ENCODE measurements at places on chromosomes 3 and 15.

DNA sequence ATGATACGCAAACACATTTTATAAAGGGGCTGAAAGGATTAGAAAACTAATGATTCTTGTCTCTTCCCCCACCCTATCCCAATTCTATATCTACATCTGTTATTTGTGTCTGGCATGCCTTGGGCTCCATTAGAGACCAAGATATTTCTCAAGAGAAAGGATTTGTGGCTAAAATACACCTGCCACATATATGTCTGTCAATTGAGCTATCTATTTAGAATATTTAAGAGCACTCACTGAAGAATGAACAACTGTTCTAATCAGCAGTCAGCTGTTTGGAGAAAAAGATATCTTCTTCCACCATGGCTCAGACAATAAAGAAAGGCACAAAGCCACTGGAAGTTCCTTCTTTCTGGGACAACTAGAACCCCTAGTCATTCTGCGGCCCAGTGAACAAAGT is 61.7 kb upstream of the LRRN1 start:
- no peak for DNase-seq

DNA sequence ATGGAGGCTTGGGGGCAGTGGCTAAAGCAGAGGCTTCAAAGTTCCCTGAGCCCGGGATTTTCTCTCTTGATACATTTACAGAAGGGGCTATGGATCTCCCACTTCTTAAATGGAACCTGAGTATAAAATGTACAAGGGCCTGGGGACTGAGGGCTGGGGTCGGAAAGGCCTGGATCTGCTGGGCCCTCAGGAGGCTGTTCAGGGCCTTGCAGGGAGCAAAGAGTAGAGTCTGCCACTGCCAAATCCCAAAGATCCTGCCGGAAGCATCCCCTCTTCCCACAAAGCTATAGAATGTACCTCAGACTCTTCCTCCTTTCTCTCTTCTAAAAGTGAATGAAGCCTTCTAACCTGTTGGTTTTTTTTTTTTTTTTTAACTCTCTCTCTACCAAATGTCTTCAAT is 59.8 kb upstream of the ARHGEF3 start:
- no peak for DNase-seq

GRCh38 chr3:38347421-38348200 is 1.0 kb downstream of the XYLB start:
- no peak for DNase-seq

DNA sequence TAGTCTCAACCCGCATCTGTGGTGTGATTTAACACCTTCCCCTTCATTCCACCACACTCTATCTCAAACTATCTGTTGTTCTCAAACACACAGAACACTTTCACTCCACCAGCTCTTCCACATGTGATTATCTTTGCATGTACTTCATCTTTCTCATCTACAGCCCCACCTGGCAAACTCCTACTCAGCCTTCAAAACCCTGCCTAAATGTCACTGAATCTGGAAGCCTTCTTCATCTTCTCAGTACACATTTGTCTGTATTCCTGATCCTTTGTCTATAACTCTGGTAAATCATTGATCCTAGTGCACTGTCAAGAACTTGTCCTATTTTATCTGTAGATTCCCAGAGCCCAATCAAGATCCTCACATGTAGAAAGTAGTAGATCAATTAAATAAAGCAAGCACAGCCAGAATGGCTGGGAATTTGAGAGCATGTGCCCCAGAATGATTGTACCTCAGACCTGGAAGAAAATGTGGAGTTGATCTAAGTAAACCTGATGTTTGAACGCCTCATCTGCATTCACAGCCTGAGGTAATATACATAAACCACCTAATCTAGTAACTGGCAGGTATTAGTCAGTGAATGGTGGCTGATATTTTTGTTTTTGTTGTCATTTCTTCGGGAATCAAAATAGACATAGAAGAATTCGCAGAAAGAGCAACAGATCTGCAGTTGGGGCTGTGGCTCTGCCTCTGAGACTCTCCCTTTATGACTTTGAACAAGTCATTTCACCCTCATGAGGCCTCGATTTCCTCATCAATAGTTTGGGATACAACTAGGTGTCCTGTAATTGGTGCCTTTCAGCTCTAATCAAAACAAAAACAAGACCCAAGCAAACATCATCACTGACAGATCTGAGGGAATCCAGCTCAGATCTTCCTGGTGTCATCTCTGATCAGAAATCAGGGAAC is 28.0 kb upstream of the MAGEF1 start:
- no peak for DNase-seq

- no peak for DNase-seq
These were observed 667 bp upstream of the ACOX2 start for GRCh38 chr3:58537412-58538301.

DNA sequence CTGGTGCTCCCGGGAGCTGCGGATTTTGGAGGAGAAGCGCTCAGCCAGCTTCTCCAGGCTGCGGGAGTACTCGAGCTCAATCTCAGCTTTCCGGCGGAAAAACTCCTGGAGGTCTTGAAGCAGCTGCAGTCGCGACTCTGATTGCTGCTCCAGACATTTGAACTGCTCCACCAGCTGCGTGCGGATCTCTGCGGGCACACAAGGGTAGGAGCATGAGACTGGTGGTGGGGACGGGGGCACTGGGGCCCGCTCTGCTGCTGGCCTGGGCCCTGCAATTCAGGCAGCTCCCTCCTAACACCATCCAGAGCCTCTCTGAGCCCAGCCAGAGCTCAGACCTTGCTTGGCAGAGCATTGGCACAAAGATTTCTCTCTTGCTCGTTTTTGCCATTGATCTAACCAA is 124.7 kb downstream of the SRGAP3 start:
- no peak for DNase-seq

DNA sequence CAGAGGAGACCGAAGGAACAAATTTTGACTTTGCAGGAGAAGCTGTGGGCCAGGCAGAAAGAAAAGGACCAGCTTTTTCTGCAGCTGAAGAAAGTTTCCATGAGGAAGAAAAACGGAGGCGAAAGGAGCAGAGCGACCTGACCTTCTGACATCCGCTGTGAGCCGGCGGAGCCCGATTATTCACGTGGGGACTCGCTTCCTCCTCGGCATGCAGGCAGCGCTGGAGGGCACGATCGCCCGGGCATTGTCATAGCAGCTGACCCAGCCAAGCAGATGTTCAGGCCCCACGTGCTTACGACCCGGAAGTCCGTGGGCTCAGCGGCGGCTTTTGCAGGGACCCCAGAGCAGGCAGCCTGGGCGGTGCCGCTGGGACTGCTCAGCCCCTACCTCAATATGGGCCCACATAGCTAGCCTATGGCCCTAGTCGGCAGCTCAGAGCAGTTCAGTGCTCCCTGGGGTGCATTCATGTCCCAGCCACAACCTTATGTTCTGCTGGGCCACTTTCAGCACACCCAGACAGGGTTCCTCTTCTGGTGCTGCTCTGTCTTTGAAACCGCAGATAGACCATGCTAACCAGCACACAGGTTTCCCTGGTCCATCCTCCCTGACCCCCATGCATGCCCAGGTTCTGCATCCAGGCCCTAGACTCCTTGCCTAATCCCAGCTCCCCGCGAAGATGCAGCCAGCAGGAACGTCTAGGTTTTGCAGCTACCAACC is 10.5 kb upstream of the EIF4A2 start:
- peak; percentile 59 for DNase-seq

GRCh38 chr15:25700916-25701315 is 162.2 kb downstream of the ATP10A start:
- DNase-seq = no peak

GRCh38 chr3:138195481-138195880 is 8.4 kb downstream of the ARMC8 start:
- DNase-seq = no peak

- no peak for DNase-seq
These were observed 130.7 kb downstream of the LPP start for GRCh38 chr3:188284455-188285212.

- DNase-seq = no peak
These were observed 189.8 kb downstream of the RYR3 start for GRCh38 chr15:33500432-33501195.

- no peak for DNase-seq
These were observed 597.8 kb downstream of the FGF12 start for GRCh38 chr3:192129586-192129985.

- no peak for DNase-seq
These were observed 11.7 kb upstream of the TCF12 start for GRCh38 chr15:56906766-56907165.

- peak; percentile 42 for DNase-seq
These were observed 5.9 kb downstream of the FLNB start for GRCh38 chr3:58013973-58014649.

DNA sequence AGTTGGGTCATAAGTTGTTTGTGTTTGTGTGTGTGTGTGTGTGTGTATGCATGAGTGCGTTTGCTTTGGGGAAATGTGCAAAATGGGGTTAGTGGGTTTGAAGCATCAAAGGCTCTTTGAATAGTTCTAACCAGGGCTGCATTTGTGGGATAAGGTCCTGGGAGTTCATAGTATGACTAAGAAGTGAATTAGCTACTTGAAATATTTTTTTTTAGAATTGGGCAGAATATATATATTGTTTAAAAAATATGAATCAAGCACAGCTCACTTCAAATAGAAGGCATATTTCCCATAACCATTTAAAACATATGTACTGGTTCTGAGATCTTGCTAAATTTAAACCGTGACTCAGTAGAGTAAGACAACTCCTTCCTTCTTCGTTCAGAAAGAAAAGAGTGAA is 43.1 kb downstream of the IGF2BP2 start:
- no peak for DNase-seq

DNA sequence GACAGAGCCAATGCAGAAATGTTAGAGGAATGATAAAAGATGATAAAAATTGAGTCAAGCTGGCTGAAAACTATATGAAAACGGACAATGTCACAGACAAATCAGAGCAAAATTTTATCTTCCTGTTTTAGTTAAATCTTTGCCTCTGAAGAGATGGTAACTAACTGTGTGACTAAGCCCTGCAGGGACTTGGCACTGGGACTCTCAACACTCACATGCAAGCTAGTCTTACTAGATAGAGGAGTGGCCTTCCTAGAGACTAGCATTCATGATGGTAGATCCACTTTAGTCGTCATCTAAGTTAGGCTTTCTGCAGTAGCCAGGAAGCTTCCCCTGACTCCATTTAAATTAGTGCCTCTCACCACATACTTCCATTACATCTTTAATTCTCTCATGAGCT is 4.1 kb downstream of the CCDC191 start:
- no peak for DNase-seq

DNA sequence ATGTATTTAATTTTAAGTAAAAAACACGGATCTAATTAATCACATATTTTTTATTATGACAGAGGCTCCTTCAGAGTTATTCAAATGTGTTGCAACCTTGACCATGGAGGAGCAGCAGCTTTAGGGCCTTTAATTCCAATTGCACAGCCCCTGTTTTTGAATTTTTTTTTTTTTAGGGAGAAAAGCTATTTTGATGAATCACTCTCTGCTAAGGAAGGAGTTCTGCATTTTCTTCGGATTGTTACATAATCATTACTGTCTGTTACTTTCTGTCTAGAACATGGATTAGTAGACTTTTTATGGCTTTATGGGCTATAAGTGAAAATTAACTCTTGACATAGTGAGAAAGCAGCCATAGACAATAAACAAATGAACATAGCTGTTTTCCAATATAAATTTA is 90.8 kb downstream of the MCTP2 start:
- DNase-seq = no peak

DNA sequence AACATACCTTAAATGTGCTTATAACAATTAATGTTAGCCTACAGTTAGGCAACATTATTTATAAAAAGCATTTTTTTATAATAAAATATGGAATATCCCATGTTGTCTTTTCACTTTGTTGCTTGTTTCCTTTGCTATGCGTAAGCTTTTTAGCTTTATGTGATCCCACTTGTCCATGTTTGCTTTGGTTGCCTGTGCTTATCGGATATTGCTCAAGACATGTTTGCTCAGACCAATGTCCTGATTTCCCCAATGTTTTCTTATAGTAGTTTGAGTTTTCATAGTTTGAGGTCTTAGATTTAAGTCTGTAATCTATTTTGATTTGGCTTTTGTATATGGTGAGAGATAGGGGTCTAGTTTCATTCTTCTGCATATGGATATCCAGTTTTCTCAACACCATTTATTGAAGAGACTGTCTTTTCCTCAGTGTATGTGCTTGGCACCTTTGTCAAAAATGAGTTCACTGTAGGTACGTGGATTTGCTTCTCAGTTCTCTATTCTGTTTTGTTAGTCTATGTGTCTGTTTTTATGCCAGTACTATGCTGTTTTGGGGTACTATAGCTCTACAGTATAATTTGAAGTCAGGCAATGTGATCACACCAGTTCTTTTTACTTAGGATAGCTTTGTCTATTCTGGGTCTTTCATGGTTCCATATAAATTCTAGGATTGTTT is 592.7 kb upstream of the SEMA6D start:
- DNase-seq = no peak

DNA sequence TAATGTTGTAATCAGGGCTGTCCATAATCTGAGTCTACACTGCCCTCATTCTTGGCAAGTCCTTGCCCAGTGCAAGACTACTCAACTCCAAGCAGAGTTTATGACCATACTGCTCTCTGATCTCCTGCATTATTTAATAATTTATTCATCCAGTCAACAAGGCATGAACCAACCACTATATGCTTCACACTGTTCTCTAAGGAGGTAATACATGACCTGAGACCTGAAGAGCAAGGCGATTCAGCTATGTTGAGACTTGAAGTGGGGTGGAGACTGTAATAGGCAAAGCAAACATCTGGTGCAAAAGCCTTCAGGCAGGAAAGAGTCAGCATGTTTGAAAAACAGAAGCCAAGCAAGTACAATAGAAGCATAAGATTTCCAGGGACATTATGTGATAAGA is 1362.8 kb downstream of the ROBO2 start:
- no peak for DNase-seq

- no peak for DNase-seq
These were observed 32.1 kb upstream of the TIMP4 start for GRCh38 chr3:12190832-12191231.

GRCh38 chr15:92922418-92923002 is 22.4 kb downstream of the CHD2 start:
- no peak for DNase-seq

GRCh38 chr3:126211569-126211968 is 31.2 kb upstream of the ALDH1L1 start:
- no peak for DNase-seq

DNA sequence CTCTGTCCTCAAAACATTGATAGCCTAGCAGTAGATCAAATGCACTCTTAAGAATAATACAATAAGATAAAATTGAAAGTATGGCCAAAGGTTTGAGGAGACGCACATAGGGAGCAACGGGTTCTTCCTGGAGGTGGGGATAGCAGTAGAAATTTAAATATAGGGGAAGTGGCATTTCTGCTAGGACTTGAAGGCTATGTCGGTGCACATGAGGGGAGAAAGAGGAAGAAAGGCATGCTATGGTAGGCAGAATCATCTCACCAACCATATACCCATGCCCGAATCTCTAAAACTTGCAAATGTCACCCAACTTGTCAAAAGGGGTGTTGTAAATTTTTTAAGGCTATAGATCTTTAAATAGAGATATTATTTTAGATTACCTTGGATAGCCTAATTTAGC is 735.1 kb upstream of the LMCD1 start:
- no peak for DNase-seq
